ENCODE measurements at places on chromosomes 7 and 10.
A peak's percentile ranks its signal among the peaks of the same experiment; 100 is the strongest.

GRCh38 chr7:93964813-93965212, 39.3 kb downstream of the BET1 start:
- no peak for DNase-seq

DNA sequence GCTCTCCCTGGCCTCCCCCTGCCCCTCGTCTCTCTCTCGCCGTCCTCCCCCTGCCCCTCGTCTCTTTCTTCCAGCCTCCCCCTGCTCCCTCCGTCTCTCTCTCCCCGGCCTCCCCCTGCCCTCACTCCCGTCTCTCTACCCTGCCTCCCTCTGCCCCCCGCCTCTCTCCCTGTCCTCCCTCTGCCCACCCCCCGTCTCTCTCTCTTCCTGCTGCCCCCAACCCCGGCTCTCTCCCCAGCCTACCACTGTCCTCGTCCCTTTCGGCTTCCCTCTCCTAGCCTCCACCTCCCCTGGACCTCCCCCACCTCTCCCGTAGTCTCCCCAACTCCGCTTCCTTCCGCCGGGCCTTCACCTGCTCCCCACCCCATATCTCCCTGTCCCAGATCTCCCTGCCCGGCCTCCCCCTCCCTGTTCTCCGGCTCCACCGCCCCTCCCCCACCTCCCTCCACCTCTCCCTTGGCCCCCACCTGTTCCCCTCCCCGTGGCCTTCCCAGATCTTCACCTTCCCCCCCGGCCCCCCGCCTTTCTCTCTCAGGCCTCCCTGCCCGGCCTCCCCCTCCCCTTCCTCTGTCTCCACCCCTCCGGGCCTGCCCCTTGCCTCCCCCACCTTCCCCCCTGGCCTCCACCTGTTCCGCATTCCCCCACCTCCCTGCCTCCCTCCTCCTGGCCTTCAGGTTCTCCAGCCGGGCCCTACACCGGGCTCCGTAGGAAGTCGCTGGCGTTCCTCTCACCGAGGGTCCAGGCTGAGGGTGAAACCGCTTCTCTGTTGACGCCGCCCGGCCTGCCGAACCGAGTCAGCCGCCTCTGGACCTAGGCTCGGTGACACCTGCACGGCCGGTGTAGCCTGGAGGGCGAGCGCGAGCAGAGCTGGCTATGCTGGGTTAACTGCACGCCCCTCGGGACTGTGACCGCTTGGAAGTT, 1.2 kb downstream of the GET4 start:
- DNase-seq: no peak

DNA sequence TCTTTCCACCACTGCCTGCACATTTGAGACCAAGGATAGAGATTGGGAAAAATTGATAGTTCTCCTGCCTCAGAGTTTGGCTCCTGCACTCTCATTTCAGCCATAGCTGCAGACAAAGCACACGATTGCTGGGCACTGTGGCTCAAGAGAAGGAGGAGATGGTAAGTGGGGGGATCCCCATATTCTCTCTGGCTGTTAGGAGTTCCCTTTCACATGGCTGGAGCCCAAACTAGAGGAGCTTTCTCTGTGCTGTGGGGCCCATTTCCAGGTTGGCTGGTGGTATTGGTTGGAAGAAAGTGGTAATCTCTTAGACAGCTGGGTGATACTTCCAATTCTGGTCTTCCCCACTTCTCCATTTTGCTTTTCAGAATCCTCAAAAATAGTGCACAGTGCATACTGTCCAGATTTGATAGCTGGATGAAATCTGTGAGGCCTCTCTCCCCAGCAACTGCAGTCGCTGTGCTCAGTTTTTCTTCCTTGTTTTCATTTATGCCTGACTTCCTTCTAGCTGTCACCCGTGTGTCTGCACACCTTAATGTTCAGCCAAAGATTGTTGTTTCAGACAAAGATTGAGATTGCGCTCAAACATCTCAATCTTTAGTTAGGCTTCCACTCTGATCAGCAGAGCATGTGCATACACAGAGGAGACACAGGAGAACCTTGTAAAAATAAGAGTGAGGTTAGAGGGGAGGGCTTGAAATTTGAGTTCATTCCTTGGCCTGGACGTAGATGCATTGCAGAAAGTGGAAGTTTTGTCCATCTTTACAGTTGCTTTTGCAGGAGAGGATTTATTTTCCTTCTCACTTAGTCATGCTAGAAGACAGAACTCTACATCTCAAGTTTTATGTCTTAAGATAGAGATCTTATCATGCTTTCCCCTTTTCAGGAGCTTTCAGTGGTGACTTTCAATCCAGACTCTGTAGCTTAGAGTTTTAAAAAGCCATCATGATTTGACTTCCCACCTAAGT, 28.6 kb downstream of the RABGEF1 start:
- DNase-seq: no peak

DNA sequence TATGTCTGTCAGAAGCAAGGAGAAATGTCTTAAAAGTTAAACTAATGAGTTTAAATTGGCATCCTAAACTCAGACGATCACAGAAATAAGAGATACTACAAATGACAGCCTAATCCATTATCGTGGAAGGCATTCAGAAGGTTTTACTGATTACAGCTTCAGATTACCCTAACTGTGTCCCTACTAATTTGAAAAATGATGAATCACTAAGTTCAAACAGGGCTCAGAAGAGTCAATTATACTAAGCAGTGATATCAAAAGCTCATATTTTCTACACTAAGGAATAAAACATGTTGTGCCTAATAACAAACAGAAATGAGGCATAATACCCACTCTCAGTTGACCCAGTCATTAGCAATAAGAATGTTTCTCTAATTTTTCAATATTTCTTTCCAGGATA, 152.0 kb upstream of the NRBF2 start:
- DNase-seq: no peak

- no peak for DNase-seq
Observed at GRCh38 chr7:157318015-157318706, 18.6 kb upstream of the DNAJB6 start.

GRCh38 chr7:76201732-76202665, at the start of gene SRRM3:
Gene SRRM3 (plus strand): TSS chr7:76201896. CDS start chr7:76235067, 33,171 bp downstream.
- DNase-seq: peak; percentile 93

GRCh38 chr10:80945264-80945880, 407.7 kb downstream of the SH2D4B start:
- peak; percentile 12 for DNase-seq

DNA sequence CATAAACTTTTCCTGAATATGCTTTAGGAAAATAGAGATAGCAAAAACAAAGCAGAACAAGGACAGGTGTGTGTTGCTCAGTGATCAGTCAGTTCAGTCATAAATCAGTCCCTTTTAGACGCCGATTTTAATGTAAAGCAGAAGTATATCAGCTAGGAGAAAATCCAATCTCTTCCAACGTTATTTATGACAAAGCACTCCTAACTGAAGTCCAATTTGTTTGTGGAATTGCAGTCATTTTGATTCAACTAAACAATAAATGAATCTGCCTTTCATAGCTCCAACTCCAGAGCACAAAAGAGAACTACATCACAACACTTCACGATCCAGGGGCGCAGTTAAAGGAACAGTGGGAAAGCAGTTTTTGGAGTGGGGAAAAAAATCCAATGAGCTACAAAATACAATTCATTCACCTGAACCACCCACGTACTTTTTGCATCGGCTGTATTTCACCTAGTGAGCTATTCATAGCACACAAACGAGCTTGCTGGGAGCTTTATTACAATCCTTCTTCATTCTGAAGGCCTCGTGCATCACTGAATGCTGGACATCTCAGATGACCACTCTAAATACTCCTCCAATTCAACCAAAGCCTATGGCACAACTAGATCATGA, 151.3 kb downstream of the LRRN3 start:
- DNase-seq: no peak

- DNase-seq: peak; percentile 17
Observed at GRCh38 chr7:10708447-10708846, 265.2 kb upstream of the PHF14 start.

DNA sequence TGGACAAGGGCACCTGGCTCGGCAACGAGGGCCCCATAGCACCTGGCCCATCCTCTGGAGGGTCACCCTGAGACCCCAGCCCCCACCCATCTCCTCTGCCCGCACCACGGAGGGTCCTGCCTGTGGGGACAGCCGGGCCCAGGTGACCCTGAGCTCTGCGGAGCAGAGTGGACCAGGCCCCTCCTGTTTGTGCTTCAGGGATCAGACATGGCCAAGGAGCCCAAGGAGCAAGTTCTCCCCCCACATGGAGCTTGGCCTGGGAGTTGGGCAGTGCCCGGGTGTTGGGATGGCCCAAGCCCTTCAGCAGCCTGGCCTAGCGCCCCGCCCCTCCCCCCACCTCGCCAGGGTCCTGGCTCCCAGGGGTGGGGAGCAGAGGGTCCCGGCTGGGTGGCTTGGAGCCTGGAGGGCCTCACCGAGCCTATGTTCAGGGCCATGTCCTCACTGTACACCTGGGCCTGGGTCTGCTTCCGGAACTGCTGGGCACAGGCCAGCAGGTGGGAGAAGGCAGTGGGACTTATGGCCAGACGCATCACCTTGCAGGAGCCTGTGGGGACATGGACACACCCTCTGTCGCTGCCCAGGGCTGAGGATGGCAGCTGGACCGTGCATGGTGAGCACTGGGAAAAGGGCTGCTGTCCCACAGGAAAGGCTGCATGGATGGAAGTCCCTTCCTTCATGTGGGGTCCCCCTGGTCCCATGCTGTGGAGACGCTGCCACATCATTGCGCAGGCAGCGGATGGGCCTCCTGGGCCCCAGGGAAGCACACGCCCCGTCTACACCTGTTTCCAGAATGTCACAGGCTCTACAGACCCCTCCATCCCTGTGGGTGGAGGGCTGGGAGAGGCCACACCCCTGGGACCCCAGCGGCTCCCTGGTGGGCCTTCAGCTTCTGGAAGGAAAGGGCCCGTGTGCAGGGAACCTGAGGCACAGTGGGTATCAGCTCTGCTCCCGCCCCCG, 49.2 kb upstream of the NKX6-2 start:
- no peak for DNase-seq

- no peak for DNase-seq
Observed at GRCh38 chr10:17216901-17217395, 11.1 kb upstream of the VIM start.

GRCh38 chr7:50534690-50535290, 30.4 kb downstream of the DDC start:
- no peak for DNase-seq

DNA sequence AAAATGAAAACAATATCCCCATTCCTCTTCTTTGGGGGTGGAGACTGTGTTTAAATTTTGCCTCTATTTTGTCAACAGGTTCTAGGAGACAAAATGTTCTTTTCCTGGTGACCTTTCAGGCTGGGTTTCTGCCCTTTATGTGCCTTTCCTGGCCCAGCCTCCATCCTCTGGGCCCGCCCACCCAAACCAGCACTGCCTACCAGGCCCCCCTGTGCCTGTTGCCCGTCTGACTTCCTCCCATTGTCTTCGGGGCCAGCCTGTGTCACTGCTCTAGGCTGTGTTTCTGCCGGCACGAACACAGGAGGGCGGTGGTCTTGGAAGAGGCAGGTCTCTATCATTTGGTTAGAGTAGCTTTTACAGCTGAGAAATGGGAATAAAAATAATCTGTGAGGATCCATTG, 13.9 kb downstream of the TSPAN14 start:
- no peak for DNase-seq

DNA sequence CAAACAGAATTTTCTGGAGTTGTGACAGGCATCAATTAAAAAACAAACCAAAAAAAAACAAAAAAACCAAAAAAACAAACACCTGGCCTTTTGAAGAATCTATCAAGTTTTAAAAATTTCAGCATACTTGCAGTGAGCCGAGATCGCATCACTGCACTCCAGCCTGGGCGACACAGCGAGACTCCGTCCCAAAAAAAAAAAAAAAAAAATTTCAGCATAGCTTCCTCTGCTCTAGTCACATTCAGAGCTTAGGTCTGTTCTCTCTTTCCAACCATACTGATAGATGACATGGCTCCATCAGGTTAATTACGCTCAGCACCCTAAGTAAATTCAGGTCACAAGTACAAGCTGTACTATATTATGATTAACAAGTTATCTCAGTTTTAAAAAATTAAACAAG, 3.1 kb downstream of the KBTBD2 start:
- DNase-seq: no peak

DNA sequence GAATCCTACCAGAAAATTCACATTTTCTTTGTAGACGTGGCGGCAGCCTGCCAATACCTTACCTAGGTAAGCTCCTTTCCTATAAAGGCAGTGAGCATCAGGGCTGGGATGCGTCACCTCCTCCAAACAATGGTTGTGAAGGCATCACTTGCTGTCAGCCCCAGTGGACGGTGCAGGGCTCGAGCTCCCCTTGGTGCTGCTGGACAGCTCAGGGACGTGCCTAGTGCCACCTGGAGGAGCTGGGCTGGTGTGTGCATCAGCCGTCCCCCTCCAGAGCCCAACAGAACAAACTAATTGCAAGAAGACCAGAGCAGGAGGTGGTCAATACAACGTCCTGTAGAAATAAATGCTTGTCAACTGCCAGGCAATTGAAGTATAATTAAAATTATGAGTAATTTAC, 517.5 kb upstream of the FOXK1 start:
- no peak for DNase-seq

- DNase-seq: no peak
Observed at GRCh38 chr7:101302641-101303101, 18.9 kb downstream of the IFT22 start.

DNA sequence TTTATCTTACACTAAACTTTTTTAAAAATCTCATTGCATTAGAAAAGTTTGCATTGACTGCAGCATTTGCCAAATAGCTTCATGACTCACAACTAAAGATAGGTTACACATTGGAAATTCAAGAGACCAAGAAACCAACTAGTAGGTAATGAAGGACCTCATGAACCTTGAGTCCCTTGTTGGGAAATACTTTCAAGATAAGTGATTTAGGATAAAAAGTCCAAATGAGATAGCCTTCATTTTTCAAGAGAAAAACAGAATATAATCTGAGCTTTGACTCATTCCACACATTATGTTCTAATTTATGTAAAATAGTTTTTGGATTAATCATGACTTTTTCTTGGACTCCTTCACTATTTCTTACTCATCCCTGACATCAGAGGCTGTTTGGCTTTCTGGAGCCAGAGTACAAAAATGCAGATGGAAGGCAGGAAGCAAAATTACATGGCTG, 13.1 kb upstream of the LIPF start:
- DNase-seq: no peak

DNA sequence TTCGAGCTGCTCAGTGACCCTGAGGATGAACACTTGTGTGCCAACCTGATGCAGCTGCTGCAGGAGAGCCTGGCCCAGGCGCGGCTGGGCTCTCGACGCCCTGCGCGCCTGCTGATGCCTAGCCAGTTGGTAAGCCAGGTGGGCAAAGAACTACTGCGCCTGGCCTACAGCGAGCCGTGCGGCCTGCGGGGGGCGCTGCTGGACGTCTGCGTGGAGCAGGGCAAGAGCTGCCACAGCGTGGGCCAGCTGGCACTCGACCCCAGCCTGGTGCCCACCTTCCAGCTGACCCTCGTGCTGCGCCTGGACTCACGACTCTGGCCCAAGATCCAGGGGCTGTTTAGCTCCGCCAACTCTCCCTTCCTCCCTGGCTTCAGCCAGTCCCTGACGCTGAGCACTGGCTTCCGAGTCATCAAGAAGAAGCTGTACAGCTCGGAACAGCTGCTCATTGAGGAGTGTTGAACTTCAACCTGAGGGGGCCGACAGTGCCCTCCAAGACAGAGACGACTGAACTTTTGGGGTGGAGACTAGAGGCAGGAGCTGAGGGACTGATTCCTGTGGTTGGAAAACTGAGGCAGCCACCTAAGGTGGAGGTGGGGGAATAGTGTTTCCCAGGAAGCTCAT, 1.1 kb downstream of the DDIT4 start:
- DNase-seq: peak; percentile 63

Measured in HEK293T (cell line).